Right ventricle myocardium inferior (tissue), 1 donor: ENCODE measurements at places on chromosomes 2 and 18.

DNA sequence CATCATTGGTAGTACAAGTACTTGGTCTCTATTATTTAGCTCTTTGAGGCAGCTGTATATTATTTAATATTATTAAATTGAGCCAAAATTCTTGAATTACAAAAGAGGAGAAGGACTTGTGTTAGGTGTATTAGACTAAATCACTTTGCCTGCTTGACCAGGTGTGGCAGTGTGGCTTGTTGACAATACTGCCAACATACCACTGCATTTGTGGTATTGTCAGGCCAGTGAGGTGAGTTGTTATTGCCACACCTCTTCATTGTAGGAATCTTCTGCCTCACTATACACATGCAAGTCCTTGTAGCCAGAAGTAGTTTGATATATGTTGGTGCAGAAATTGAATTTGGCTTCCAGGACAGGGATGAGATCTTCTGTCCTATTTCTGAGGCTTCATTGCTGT lies 40.5 kb downstream of the CYP20A1 start:
- no peak for DNase-seq

GRCh38 chr2:140567734-140568133 lies 1563.1 kb downstream of the LRP1B start:
- DNase-seq: no peak

DNA sequence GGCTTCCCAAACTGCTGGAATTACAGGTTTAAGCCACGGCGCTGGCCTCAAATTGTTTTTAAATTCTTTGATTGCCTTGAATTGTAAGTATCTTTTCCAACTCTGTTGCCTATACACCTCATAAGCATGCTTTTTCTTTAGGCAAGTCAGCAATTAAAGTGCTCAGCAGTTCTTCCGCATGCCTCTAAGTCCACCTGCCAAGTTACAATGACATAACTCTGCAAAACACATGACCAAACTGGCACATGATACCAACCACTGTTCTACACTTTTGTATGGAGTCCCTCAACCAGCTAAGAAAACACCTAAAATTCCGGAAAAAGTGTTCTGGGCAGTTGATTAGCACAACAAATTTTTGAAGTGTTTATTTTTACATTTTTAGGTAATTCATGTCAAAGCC lies 5.1 kb downstream of the TXNL4A start:
- no peak for DNase-seq

DNA sequence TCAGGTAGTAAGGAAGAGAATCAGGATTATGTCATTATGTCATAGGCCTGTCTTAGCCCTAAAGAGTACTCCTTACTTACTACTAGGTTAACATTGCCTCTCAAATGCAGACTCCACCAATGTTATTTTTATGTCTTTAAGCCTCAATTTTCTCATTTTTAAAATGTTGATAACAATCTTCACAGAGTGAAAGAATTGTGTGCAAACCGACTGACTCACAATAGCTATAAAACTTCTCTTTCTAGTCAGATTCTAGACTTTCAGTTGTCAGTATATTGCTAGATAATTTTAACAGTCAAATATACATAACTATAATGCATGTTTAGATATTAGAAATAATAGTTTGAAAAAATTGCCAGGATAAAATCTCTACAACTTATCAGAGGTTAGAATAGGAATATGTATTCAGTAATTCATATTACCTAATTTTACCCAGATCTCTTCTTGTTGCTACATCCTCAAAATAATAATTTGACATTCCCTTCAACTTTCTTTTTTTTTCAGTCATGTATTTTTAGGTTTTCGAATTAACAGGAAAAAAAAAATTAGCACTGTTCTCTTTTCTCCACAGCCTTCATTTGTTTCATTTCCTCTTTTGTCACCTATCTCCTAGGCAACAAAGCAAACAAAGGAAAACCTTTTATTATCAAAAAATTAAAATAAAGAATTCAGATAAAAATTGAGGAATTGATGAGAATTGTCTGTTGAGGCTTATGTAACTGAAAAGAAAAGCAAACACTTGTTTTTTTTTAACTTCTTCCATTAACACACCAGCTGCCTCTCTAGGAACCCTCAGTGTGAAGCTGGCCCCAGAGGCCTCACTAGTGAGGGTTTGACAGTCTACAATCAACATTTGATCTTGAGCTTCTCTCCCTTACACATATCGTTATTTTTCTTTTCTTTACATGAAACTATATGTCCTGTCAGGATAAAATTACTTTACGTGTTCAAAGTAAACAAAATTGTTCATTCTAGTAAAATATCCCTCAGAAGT lies 279.0 kb downstream of the CALCRL start:
- no peak for DNase-seq

- DNase-seq: no peak
These were observed 1.3 kb downstream of the MARCO start for GRCh38 chr2:118943286-118943685.

DNA sequence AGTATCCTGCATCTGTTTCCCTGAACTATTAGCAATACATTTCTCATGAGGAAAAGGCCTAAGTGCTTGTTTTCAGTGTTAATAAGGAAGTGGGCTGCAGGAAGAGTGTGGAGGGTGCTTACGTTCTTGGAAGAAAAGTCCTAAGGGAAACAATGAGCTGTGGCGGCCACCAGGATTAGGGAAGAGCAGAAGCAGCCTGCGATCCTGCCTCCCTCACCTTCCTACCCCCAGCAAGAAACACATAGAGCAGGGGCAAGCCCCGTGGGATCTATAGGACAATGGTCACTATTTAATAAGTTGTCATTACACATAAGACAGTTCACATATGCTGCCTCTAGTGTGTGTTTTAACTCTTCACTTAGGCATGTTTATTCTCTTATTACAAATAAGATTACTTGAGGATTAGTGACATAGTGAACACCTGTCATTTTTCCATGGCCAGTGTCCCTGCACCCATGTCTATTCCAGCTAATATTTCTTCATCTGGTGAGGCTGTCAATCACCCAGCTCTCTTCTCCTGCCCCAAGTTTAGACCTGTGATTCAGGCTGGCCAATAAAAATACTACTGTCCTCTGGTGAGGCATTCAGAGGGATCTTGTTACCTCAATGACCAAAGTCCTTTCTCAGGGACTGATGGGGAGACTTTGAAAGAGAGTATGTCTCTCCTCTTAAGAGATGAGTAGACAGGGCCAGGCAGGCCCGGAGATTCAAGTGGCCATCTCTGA lies 510.9 kb upstream of the CELF4 start:
- no peak for DNase-seq

- DNase-seq: no peak
These were observed 22.7 kb downstream of the EXOC6B start for GRCh38 chr2:72803151-72803550.

DNA sequence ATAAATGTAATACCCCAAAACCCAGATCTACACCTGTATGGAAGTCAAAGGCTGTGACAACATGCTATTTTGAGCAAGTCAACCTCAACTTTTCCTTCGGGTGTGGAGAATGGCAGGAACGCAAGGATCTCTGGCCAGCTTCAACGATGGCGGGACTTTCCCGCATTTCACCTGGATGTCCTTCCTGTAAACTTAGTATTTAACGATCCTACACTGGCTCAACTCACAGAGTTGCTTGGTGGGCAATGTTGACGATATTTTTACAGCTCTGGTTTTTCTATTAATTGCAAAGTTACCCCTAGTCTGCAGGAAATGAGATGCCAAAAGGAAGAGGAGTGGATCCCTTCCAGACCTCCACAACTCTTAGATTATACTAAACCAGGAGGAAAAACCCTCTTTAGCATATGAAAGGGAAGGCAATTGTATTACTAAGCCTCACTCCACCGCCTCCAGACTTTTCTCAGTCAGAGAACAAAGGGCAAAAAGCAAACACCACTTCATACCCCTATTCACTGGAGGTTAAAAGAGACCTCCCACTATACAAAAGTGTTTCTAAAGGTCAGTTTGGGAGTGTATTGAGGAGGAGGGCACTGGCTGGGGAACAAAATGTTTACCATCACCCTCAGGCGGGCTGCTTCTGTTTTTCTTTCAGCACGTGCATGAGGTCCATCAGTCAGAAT lies 56.5 kb upstream of the ACVR1 start:
- DNase-seq: no peak

DNA sequence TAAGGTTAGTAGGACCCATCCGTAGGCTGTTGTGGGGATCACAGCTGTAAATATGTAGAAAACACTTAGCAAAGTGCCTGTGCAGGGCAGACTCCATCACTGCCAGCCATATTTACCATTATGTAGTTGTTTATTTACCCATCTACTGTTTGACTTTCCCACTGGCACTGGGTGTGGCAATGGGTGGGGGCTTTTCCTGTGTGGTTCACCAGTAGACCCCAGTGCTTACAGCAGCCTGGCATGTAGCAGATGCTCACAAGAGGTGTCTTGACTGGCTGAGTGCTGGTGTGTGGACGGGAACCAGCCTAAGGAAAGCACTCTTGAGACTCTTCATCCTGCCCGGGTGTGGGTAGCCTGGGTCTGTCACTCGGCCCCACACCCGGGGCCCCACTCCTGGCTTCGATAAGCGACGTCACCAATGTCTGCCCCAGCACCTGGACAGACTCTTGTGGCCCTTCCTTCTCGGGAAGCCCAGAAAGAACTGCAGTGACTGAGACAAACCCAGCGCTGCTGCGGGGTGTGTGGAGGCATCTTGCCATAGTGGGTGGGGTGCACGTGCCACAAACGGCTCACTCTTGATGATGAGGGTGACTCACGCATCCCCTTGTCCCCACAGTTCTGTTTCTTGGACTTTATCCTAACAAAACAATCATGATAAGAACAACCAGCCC lies 78.3 kb downstream of the HDAC4 start:
- DNase-seq: no peak

GRCh38 chr2:29655391-29656086 lies 265.8 kb downstream of the ALK start:
- no peak for DNase-seq

DNA sequence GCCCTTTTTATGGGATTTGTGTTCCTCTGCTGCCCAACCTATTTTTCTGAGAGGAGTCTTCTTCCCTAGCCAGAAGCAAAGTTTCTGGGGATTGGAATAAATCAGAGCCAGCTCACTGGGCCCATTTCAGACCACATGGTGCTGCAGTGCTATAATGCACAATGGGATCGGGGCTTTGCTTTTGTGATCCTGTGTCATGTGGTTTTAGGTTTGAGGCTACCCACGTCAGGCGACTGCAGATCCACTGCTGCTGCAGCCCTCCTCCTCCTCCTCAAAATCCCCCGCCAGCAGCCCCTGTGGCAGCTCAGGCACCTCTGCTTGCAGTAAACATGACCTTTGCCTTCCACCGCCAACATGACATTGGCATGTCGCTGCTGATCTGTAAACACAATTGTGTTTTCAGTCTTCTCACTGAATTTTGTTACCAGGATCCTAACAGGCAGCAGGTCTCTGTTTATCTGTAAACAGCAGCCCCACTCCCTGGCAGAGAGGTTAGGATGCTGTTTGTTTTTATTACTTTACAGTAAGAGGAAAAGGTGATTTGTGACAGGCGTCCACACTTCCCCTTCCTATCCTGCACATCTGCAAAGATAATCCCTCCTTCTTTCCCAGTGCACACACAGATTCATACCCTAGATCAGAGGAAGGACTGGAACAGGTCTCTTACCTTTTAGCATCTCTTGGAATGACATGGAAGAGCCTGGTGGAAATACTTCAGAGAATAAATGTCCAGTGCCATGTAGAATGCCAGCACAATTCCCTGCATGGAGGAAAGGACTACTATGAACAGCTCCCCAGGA lies 130.8 kb downstream of the FOXI3 start:
- DNase-seq: no peak

GRCh38 chr18:35030277-35030989 lies 10.8 kb upstream of the MAPRE2 start:
- DNase-seq: no peak

DNA sequence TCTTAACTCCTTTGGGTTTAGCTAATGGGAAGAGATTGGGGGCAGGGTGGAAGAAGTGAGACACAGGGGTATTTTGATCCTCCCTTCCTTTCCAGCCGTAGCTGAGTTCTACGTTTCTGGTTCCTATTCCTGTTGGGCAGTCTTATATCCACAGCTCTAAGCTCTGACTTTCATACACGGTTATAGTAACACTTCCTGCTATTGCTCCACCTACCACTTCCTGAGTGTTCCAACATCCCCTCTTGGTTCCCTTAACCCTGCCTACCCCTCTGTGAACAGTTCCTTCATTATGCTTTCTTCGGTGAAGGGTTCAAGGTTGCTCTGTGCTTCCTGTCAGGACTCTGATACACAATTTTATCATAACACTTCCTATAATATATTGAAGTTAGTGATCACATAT lies 205.1 kb downstream of the DNAH7 start:
- no peak for DNase-seq

DNA sequence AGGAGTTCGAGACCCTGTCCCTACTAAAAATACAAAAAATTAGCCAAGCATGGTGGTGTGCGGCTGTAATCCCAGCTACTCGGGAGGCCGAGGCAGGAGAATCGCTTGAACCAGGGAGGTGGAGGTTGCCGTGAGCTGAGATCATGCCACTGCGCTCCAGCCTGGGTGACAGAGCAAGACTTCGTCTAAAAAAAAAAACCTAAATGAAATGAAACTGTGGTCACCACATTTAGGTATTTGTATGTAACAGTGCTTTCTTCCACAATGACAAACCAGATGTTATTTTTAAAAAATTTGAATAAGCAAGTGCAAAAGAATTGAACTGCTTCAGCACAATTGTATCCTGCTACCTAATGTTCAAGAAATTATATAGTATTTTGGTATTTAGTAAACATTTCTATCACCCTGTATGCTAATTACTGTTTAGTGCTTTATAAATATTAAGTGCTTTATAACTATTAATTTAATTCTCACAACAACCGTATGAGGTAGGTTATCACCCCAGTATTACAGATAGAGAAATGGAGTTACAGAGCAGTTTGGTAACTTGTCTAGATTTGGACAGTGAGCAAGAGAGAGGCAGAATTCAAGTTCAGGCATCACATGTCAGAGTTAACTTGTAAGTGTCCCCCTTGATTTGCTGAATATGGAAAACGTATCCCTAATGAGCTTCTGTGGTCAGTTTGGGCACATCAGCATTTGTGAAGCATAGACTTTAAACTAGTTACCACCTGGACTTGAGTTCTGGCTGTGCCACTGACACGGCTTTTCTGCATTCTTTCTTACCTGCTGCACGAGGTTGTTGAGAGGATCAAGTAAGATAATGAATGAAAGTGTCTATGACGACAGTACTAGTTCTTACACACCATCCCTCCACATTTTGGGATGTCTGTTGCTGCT lies 14.4 kb downstream of the PHLPP1 start:
- no peak for DNase-seq

DNA sequence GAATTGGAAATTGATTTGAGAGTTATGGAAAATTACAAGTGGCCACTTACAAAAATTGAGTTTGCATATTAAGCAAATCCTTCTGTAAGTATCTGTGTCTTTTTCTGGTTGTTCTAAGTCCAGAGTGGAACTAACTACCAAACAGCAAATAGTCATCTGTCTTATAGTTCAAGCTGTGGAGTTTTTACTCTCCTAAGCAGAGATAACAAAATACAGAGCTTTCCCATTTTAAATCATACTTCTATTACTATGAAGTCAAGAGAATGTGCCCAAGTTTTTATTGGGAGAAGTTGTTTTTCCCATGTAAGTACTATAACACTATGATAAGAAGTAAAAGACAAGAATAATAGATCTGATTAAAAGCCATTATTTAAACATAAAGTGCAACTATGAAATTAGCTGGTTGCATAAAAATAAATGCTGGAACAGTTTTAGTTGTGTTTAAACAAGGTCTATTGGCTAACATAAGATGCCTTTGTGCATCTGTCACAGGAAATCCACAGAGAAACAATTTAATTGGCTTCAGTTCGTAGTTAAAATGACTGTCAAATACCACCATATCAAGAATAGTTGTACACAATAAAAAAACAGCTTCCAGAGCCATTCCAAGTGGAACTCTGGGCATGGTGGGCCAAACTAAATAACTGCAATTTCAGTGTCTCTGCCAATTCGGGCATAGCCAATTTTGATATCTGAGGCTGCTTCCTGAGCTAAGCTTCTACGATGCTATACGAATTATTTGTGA lies 1467.4 kb upstream of the NXPH2 start:
- no peak for DNase-seq
